ENCODE measurements at places on chromosomes 6 and 20.

GRCh38 chr20:45450097-45450818, 19.3 kb upstream of the WFDC2 start:
- peak; percentile 53 for DNase-seq

DNA sequence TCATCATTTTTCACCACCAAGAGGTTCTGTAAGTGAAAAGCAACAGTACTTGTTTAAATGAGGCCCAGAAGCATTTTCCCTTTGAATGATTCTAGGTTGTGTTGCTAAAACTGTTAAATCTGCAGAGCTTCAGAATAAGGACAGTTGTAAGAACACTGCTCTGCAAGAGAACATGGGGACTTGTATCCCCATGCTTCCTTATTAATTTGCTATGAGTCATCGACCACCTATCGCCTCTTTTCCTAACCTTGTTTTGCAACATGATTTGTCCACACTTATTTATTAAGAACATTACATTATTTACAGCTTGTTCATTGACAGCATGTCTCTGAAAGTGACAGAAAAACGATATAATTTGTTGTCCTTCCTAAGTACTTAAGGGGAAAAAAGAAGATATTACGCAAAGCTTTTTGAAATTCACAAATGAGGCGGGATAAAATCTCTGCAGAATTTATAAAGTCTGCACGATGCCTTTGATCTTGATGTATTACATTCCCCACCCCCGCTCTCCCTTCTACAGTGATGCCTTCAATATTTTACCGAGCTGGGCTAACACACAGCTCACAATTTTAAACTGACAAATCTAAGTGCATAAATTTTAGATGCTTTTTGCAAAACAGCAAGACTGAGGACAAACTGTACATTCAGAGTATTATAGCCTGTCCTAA, 220.0 kb upstream of the SPTLC3 start:
- no peak for DNase-seq

DNA sequence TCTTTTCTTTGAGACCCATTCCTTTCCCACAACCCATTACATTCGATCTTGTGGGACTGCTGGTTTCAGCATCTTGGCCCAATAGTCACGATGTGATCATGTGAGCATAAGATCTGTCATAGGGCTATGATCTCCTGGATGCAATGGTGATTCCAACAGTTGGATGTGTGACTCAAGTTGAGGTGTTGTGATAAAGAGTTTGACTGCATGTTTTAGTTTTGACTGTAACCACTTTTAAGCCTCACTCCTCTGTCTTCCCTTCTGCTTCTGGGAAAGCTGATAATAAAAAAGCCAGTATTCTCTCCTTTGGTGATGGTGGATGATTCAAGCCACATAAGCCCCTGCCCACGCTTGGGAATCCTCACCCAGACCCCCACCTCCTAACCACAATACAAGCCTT, 117.0 kb upstream of the ASCC3 start:
- DNase-seq, result no peak

- no peak for DNase-seq
Observed at GRCh38 chr20:62111148-62111547, 11.1 kb upstream of the LSM14B start.

DNA sequence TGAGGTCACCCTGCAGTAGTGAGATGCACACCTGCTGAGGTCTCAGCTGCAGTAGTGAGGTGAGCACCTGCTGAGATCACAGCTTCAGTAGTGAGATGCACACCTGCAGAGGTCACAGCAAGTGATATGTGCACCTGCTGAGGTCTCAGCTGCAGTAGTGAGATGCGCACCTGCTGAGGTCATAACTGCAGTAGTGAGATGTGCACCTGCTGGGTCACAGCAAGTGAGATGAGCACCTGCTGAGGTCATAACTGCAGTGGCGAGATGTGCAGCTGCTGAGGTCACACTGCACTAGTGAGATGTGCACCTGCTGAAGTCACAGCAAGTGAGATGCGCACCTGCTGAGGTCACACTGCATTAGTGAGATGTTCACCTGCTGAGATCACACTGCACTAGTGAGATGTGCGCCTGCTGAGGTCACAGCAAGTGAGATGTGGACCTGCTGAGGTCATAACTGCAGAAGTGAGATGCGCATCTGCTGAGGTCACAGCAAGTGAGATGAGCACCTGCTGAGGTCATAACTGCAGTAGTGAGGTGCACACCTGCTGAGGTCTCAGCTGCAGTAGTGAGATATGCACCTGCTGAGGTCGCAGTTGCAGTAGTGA, 20.8 kb downstream of the ZDHHC14 start:
- DNase-seq, result no peak

GRCh38 chr20:16407251-16408067, 165.8 kb downstream of the KIF16B start:
- no peak for DNase-seq

GRCh38 chr6:133503336-133503729, 262.2 kb downstream of the EYA4 start:
- DNase-seq, result no peak

GRCh38 chr20:34024723-34025351, 31.1 kb downstream of the RALY start:
- no peak for DNase-seq

- DNase-seq, result no peak
Observed at GRCh38 chr20:1646975-1647431, 10.6 kb downstream of the SIRPG start.

GRCh38 chr6:10303608-10304506, 111.0 kb downstream of the TFAP2A start:
- DNase-seq, result no peak

DNA sequence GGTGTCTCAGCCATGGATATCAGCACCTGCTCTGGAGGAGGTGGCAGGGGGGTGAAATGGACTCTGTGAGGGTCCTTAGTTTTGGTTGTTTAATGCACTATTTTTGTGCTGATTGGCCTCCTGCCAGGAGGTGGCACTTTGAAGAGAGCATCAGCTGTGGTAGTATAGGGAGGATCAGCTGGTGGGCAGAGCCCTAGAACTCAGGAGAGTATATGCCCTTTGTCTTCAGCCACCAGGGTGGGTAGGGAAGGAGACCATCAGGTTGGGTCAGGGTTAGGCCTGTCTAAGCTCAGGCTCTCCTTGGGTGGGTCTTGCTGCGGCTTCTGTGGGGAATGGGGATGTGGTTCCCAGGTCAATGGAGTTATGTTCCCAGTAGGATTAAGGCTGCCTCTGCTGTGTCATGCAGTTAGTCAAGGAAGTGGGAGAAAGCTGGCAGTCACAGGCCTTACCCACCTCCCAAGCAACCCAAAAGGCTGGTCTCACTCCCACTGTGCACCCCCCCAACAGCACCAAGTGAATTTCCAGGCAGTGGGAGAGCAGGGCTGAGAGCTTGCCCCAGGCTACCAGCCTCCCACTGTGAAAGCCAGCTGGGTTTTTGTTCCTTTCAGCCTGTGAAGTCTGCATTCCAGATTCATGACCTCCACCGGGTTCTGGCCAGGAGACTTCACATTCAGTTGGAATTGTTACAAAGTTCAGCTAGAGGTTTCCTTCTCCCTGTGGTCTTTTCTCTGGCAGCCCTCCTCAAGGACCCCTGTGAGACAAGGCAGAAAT, 5.7 kb upstream of the OSTM1 start:
- no peak for DNase-seq

- DNase-seq, result no peak
Observed at GRCh38 chr6:157842212-157842611, 19.2 kb downstream of the SNX9 start.

DNA sequence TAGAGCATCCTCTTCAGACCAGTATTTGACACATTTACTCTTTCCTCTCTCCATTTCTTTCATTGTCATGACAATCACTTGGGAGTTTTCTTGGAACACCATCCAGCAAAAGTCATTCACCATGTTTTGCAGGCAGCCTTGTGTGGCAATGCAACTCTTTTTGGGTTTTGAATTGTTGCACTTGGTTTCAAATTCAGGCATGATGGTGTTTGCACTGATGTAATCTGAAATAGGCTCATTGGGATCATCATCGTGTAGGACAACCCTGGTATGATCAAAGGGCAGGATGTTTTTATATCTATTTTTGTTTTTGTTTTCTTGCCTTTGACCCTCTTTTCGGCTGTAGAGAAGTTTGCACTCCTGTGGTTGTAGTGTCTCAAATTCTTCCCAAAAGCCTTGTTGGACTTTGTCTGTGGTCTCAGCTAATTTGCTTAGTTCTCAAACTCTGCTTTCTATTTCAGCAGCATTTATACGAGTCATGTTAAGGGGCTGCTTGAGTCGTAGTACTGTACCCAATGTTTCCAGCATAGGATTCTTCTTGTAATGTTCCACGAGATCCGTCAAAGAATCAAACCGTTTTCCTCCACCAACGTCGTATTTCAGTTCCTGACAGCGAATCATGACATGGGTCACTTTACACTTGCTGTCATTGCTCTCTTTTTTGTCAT, 160.8 kb upstream of the TNFAIP3 start:
- no peak for DNase-seq

DNA sequence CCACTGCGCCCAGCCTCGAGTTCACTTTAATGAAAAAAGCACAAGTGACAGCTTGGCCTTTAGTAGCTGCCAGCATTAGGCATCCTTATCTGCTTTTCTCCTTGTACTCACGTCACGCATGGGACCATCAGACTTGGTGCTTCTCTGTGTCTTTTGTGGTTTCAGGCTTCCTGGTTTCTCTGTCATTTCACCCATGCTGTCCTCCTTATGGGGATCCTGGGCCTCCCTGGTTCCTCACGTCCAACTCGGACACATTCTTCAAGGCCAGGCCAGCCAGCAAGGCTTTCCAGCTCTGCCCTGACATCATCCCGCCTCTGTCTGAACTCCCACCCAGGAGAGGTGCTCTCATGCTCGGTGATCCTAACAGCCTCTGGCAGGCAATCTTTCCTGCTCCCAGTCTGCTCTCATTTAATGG, 83.2 kb downstream of the TIAM2 start:
- peak; percentile 31 for DNase-seq

- DNase-seq, result no peak
Observed at GRCh38 chr20:59783641-59784010, 149.8 kb downstream of the SYCP2 start.

- DNase-seq, result peak; percentile 22
Observed at GRCh38 chr20:38152175-38152620, 12.9 kb downstream of the TGM2 start.

GRCh38 chr20:41872930-41873329, 254.8 kb upstream of the CHD6 start:
- DNase-seq, result no peak

- no peak for DNase-seq
Observed at GRCh38 chr6:42236030-42236429, 18.4 kb upstream of the MRPS10 start.

GRCh38 chr20:56445130-56445529, 23.3 kb upstream of the RTF2 start:
- no peak for DNase-seq

- DNase-seq, result no peak
Observed at GRCh38 chr6:124026694-124027093, 223.0 kb downstream of the NKAIN2 start.

DNA sequence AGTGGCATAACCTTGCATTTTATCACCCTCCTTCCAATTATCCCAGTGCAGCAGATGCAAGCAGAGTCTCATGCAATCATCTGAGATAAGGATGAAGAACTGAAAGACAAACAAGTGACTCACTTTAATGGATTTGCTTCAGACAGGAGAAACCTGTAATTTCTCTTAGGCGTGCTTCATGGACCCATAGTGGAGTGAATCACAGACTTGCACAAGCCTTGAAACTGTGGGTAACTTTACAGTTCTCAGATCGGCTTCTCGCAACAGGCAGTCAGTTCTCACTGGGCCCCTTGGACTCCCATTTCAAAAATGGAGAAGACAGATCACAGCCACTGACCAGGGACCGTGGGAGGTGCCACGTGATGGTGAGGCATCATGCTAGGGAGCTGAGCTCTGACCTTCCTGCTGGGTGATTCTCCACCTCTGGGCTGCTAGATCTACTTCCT, at the start of gene ADGRF4:
TSS of gene ADGRF4 (plus strand) at position 239 of the 446 bp plus-strand sequence. CDS start 8,666 bp downstream, outside the sequence.
- DNase-seq, result no peak

DNA sequence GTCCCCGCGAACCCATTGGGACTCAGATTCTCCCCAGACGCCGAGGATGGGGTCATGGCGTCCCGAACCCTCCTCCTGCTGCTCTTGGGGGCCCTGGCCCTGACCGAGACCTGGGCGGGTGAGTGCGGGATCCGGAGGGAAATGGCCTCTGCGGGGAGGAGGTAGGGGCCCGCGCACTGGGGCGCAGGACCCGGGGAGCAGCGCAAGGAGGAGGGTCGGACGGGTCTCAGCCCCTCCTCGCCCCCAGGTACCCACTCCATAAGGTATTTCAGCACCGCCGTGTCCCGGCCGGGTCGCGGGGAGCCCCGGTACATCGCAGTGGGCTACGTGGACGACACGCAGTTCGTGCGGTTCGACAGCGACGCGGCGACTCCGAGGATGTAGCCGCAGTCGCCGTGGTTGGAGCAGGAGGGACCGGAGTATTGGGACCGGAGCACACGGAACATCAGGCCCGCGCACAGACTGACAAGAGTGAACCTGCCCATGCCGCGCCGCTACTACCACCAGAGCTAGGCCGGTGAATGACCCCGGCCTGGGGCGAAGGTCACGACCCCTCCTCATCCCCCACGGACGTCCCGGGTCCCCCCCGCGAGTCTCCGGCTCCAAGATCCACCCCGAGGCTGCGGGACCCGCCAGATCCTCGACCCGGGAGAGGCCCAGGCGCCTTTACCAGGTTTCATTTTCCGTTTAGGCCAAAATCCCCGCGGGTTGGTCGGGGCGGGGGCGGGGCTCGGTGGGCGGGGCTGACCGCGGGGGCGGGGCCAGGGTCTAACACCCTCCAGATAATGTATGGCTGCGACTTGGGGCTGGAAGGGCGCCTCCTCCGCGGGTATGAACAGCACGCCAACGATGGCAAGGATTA, 15.7 kb upstream of the HLA-A start:
- DNase-seq, result peak; percentile 90

DNA sequence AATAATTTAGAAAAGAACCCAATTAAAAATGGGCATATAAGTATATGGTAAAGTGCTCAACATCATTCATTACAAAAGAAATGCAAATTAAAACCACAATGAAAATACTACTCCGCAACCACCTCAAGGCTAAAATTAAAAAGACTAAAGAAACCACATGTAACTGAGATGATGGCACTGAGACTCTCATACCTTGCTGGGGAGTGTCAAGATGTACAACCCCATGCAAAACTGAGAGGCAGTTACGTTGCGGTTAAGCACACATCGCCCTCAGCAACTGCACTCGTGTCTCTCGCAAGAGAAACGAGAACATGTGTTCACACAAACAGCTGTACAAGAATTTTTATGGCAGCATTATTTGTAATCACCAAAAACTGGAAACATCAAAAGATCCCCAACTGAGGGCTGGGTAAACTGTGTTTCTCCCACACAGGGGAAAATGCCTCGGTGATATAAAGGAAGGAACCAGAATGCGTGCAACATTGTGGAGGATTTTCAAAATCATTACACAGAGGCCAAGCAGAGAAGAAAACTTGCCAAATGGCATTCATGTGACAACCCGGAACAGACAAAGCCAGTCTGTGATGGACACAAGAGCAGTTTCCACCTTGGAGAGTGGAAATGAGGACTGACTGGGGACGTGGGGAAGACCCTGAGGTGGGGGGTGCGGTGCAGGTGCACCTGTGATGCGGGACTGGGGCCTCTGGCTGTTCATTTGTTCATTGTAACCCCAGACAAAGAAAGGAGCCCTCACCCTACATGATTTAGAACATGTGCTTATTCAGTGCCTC, 144.9 kb downstream of the WDR27 start:
- DNase-seq, result peak; percentile 78

GRCh38 chr6:113277111-113277510, 580.0 kb upstream of the MARCKS start:
- DNase-seq, result no peak

All from activated CD4-positive, alpha-beta T cell treated with anti-CD3 and anti-CD28 coated beads, Interleukin-10, Interleukin-2, amounts not matched to agents 100 ng/mL and 50 ng/mL, durations not matched to agents 16 hours and 8 hours (primary cell).